ENCODE measurements at places on chromosomes 6 and 20.
A peak's percentile ranks its signal among the peaks of the same experiment; 100 is the strongest.

DNA sequence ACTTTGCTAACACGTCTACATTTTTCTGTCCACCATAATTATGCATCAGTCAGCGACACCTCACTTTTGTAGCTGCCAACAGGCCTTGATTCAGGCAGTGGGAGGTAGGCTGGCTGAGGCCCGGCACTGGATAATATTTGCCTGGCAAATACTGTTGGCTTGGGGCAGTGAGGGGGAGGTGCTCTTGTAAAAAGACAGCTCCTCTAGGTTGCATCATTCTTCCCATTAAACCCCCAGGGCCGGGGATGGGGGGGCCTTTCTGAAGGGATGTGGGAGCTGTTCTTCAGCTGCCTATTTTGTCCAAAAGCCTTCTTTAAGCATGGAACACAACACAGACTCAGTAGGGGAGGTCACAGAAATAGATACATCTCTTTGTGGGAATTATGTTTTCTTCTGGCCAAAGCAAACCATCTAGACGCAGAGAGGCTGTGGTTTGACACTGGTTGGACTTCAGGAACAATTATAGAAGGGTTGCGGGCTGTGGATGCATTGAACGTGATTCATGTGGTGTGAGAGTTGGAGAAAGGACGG lies 338.3 kb upstream of the NT5E start:
- DNase-seq: no peak

DNA sequence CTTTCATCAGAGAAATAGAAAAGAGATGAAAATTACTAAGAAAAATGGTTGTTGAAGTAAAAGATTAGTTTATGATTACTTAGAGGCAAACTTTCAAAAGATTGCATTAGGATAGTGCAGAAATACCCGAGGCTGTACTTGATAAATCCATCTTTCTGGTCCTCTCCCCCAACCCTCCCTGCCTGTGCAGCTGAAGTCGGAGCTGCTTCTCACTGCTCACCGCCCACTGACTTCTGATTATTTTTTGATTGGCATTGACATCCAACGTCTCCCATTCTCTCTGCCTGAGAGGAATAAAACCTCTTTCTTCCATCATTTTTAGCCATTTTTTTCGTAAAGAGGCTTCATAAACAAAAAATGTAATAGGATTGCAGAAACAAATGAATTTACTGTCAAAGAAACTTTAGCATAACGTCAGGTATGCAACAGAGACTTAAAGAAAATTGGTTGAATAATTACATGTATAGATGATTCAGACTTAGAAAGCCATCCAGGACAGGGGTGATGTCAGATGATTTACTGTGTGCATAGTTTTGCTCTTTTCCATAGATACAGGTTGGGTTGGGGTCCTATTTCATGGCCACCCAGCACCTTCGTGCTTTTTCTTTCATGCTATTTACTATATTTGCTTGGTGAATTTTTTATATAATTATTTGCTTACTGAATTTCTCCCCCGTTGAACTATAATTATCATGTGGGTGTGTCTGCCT lies 53.6 kb upstream of the EDN3 start:
- DNase-seq: no peak

DNA sequence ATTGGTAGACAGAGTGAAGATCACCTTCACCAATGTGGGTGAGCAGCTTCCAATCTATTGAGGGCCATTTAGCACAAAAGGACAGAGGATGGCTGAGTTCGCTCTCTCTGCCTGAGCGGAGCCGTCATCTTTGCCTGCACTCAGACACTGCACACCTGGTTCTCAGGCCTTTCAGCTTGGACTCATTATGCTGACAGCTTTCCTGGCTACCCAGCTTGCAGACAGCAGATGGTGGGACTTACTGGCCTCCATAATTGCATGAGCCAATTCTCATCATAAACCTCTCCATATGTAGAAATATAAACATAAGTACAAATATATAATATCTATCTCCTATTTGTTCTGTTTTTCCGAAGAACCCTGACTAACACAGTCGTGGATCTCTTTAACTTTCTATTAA lies 13.7 kb downstream of the TBXT start:
- no peak for DNase-seq

DNA sequence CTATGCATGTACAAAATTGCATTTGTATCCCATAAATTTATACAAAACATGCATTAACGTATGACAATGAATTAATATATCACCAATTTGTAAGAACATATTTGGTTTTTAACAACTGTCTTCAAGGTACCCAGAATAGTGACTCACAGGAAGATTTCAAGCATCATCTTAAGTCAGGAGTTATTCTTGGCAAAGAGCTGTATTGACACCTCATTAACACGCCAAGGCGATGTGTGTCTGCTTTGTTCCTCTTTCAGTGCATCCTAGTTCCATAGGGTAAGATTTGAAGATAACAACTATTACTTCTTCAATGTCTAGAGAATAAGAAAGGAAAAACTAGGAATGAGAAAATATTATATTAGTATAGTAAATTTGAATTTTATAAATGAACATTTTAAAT lies 35.8 kb upstream of the TPD52L1 start:
- DNase-seq: no peak

- no peak for DNase-seq
These were observed 33.4 kb downstream of the SNX5 start for GRCh38 chr20:17935186-17935585.

GRCh38 chr20:32558526-32558925 lies 26.6 kb downstream of the NOL4L start:
- DNase-seq: no peak

DNA sequence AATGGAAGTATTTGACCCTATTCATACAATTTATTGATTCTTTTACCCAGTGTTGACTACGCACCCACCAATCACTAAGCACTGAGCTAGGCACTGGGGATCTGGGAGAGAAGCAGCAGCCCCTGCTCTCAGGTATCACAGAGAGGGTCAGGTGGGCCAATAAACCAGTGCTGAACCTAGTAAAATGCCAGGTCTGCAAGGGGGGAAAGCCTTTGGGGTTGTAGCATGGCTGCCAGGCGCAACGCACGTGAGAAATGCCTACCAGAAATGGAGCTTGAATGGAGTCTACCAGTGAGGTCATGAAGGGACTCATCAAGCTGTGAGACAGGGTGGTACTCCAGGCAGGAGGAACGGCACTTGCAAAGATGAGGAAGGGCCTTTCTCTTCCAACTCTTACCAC lies 313.6 kb downstream of the GMDS start:
- no peak for DNase-seq

- peak; percentile 54 for DNase-seq
These were observed 36.1 kb downstream of the PSMB1 start for GRCh38 chr6:170516783-170517616.

- no peak for DNase-seq
These were observed 6.4 kb upstream of the FANCE start for GRCh38 chr6:35445691-35446090.

DNA sequence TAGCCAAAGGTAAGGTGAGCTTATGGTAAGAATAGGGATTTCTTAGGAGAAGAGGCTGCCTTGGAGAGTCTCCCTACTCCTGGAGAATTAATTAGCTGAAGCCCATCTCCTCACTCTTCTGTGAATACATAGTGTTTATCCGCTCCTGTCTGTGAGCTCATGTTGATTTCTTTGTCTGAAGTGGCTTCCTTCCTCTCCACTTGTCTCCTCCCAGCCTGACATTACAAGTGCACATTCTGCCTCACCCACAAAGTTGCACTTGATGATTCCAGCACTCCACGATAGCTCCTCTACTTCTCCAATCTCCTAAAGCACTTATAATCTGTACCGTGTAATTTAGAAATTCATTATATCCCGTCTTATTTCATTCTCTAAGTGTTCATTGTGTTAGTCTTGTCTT lies 287.2 kb downstream of the QKI start:
- DNase-seq: no peak

DNA sequence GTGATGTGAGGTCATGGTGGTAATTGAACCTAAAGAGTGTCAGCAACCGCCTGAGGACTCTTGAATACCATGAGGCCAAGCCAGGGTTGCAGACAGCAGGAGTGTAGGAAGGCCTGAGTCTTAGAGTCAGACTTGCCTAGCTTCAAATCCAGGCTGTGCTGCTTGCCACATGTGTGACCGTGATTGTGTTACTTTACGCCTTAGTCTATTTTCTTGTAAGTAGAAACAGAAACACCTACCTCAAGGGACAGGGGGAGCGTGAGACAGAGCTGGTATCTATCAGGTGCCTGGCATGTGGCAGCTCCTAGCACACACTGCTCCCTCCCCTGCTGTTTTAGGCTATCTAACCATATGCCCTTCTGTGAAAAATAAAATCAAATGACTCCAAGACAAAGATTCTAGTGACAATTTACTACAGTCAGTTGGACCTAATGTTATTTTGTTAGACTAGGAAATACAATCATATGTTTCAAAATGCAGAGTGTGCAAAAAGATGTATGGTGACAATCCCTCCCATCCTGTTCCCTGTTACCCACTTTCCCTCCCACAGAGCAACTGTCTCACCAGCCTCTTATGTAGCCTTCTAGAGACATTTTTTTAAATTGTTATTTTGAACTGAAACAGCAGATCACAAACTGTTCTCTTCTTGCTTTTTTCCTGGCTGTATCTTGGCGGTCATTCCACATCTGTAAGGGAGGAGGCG lies 21.7 kb downstream of the TAF8 start:
- DNase-seq: no peak

DNA sequence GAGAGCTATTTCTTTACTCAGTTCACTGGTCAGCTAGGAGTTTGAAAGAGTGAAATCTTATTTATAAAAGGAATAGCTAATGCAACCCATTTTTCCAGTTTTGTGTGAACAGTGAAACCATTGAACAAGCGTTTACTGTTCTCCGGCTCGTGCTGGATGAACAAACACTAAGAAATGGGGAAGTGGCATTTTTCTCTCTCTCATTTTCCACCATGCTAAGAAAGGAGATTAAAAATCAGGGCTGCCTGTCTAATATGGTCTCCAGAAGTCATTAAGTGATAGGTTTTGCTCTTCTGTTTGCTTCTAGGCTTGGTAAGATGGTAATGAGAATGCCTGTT lies 774 bp upstream of the SFT2D1 start:
- DNase-seq: no peak

GRCh38 chr6:57248311-57248895 lies 26.3 kb upstream of the RAB23 start:
- no peak for DNase-seq

DNA sequence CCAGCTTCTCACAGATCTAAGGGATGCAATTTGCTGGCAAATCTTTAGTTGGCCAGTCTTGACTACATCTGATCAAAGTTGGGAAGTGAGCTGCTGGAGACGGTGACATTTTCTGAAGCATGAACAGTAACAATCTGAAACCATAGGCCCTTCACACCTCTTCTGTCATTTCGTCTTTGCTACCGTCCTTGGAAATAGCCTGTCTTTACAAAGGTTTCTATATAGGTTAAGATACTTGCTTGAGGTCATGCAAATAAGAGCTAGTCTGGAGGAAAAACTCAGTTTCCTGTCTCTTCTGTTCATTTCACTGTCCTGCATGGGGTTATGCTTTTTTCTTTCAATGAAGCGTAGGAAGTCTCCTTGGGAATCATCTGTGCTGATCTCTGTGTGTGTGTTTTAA lies 55.6 kb downstream of the CARMIL1 start:
- DNase-seq: no peak

- no peak for DNase-seq
These were observed 144.1 kb upstream of the PDE7B start for GRCh38 chr6:135707426-135707825.

GRCh38 chr6:75329703-75330102 lies 45.1 kb upstream of the TMEM30A start:
- DNase-seq: no peak

DNA sequence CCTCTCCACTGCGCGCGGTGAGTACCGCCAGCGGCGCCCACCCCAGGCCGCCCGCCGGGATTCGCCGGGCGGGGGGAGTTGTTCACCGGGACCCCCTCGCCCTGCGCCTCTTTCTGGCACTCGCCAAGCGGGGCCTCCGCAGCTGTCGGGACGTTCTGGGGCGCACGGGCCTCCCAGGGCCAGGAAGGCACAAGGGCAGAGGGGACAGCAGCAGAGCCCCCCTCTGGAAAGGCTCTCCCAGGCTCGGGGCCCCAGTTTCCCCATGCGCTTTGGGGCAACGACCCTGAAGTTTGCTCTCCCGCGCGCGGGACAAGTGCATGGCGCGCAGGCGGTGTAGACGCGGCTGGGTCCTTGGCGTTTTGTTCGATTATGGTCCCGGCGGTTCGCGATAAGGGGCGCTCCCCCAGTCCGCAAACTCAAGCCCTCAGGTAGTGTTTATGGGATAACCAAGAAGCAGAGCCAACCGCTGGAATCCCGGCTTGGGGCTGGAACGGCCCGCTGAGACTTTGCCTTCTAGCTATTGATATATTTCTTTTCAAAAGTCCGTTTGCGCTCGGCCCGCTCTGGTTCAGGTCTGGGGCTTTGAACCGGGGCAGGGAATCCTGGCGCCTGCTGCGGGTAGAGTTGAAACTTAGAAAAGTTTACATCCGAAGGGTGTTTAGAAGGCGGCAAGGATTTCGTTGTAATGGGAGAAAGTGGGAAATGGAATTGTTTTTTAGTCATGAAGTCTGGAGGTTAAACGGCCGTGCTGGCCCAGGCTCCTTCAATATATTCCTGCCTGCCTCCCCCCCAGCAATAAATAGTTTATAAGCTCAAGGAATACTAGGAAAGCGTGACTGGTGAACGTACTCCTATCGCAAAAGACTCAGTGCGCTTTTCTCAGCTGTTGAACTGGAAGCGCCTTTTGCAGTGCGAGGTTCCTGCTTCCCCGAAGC lies 595 bp downstream of the EYA2 start:
- DNase-seq: no peak

GRCh38 chr6:157518397-157519250 lies 137.6 kb downstream of the ZDHHC14 start:
- DNase-seq: no peak

- DNase-seq: no peak
These were observed 17.2 kb upstream of the TMX4 start for GRCh38 chr20:8036771-8037170.

GRCh38 chr6:91340896-91341395 lies 754.1 kb upstream of the MAP3K7 start:
- no peak for DNase-seq

DNA sequence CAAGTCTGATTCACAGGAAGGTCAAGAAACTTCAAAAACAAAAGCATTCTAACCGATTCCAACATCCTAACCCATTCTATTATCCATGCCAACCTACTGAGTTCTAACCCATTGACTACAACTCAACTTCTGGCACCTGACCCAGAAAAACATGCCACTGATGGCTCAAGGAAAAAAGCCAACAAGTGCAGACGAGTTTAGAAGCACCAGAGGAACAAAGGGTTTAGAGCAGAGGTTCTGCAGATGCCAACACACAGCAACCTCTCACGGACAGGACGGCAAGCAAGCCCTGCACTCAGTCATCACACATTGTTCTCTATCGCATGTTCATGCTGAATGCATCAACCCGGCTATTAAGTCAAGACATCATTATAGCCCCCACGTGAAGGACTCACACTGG lies 25.2 kb upstream of the MC3R start:
- DNase-seq: no peak
